Stimulated activated CD4-positive, alpha-beta T cell treated with anti-CD3 and anti-CD28 coated beads, Interleukin-1b, Interleukin-23, amount 100 ng/mL, for 4 hours (primary cell): ENCODE measurements at places on chromosomes 11 and 22.

DNA sequence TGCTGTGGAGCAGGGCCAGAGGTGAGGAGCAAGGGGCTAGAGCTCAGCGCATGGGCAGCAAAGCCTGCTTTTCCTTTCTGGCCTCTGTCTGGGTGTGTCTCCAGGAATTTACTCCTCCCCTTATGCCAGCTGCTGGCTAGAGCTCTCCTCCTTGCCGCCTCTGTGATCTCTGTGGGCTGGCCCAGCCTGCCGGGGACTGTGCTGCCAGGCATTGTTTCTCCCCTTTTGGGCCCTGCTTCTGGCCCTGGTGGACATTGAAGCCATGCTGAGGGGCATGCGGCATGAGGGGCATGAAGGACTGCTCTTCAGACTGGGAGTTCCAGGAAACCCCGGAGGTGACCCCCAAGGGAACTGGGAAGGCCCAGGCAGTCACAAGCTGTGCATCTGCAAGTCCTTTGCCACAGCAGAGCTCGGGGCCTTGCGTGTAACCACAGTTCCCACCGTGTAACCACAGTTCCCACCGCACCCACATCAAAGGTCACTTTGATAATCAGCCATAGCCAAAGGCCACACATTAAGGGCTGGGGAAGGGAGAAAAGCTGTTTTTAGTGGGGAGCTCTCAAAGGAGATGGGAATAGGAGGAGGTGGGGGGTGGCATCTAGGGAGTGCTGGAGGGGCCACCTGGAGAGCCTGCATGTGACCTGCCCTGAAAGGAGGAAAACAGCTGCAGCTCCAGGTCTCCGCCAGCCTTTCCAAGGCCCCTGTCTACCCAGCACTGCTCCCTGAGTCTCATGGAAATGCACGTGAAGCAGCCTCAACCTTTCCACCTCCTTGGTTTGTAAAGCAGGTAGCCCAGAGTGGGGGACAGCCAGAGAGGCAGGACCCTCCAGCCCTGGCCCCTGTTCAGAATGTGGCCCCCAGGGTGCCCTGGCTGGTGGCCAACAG is 62.3 kb downstream of the PPFIBP2 start:
- DNase-seq = no peak

GRCh38 chr11:57597461-57597915 is at the start of gene SERPING1:
Gene SERPING1 (plus strand): TSS chr11:57597685. CDS start chr11:57598271, 586 bp downstream.
- DNase-seq = no peak

GRCh38 chr11:62560566-62561103 is 13.1 kb downstream of the EEF1G start:
- peak; percentile 74 for DNase-seq

- DNase-seq = no peak
Observed at GRCh38 chr11:126319374-126319740, 15.5 kb downstream of the DCPS start.

DNA sequence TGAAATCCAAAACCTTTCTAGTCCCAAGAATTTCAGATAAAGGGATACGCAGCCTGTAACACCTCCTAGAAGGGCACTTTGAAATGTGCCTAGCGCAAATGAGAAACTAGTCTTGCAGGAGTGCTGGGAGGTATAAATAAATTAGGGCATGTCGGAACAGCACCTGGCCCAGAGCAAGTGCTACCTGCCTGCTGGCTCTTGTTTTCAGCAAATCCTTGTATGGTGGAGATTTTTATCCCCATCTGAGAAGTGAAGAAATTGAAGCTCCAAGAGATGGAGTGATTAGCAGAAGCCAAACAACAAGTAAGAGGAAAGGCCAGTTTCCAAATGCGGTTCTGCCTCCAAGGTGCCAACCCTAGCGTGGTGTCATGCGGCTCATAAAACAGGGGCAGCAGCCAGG is 36.7 kb upstream of the TFIP11 start:
- DNase-seq = no peak

GRCh38 chr11:78424334-78425270 is 7.0 kb upstream of the GAB2 start:
- DNase-seq = no peak

- DNase-seq = no peak
Observed at GRCh38 chr11:96114178-96115064, 190.5 kb upstream of the MTMR2 start.

DNA sequence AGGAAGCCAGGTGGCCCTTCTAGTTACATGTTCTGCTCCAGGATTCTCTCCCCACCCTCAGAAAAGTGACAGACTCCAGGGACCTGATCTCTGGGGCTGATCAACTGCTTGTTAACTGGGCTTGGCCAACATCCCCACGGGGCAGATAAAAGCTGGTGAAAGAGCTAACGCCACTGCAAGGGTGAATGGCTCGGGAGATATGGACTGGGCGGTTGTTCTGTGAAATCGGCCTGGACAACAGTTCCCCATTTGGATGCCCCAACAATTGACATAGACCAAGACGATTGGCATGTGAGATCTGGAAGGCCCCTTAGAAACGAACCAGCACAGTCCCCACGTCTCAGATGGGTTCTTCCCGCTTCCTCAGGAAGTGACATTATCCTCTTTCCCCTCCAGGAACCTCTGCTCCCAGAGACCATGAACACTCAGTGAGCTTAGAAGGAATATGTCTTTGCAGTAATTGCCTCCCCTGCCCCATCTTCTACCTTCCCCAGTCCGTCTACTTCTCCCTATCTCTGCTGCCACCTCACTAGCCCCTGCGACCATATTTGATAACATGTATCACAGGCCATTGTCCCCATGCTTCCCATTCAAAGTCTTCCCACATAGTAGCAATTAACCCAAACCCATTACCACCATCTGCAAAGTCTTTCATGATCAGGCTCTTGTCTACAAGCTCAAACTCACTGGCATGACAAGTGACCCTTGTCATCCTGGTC is 5.6 kb upstream of the PRG2 start:
- DNase-seq = no peak

GRCh38 chr11:67996622-67997474 is 7.0 kb downstream of the UNC93B1 start:
- no peak for DNase-seq

DNA sequence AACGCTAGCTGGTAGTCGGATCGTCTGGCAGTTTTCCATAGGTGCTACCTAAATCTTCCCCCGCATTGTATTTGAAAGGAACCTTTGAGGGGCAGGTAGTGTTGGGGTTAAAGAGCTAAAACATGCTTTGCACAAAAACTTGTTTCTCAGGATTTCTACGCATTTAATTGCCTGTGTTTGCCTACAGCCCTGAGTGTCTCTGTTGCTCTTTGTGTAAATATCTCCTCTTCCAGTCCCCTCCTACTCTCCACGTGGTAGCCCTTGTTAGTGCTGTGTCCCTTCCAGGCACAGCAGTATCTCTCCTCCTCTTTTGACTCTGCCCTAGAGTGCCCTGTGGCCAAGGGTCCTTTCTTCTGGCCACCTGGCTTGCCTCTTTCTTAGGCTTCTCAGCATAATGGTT is 81.7 kb downstream of the BARX2 start:
- no peak for DNase-seq

GRCh38 chr22:34797826-34798225 is 268.1 kb upstream of the ISX start:
- no peak for DNase-seq

DNA sequence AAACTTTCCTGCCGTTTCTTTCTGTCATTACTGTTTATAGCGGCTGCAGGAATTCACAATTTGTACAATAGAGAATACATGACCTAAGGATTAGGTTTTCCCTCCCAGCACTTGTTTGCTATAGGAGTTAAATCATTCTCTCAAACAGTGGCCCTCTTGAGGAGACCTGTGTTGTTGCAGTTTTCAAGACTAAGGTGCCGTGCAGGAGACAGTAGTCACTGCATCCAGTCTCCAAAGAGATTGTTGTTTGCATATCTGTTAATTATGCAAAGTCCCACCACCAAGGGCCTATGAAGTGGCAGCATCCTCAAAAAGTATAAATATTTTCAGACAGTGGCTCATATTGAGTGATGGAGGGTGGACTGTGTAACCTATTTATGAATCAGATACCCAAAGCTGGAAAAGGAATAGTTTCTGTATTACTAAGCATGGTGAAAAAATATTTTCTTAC is 2.3 kb downstream of the PRSS23 start:
- DNase-seq = no peak

DNA sequence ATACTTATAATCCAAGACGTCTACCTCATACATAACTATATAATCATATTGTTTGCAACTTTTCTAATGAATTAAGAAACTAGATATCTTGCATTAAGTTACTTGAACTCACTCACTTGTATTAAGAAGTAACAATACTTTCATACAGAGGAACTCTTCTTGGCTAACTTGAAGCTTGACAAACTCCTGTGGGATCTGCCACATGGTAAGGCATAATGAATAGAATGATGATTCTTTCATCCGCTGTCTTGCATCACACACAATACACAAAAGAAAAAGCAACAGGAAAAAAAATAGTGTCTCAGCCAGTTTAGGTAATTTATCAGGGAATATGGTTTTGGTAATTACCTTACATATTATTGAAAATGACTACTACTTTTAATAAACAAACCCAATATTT is 79.8 kb downstream of the PGR start:
- no peak for DNase-seq

GRCh38 chr11:61079416-61080150 is 22.7 kb upstream of the CD5 start:
- DNase-seq = no peak

DNA sequence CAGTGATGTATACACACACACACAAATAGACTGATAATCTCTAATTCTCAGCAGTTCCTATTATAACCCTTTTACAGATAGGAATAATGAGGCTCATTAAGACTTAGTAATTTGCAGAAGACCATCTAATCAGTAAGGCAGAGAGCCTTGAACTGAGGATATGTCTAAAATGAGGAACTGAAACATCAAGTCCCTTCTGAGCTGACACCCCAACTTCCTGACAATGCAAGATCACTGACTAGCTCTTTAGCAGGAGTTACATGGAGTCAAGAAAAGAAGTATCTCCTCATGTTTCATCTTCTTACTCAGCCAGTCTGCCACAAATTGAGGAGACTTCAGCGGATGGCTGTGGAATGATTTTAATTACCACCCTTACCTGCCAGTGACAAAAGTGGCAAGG is 193.0 kb downstream of the MSANTD4 start:
- DNase-seq = no peak

GRCh38 chr22:24954114-24954463 is 1.6 kb downstream of the KIAA1671 start:
- DNase-seq = no peak

- no peak for DNase-seq
Observed at GRCh38 chr11:57881647-57882046, 120.0 kb downstream of the CTNND1 start.

GRCh38 chr11:26571861-26572654 is at the start of gene MUC15:
Gene MUC15 (minus strand): TSS chr11:26572263. CDS start chr11:26567094, 5,169 bp downstream.
- no peak for DNase-seq

DNA sequence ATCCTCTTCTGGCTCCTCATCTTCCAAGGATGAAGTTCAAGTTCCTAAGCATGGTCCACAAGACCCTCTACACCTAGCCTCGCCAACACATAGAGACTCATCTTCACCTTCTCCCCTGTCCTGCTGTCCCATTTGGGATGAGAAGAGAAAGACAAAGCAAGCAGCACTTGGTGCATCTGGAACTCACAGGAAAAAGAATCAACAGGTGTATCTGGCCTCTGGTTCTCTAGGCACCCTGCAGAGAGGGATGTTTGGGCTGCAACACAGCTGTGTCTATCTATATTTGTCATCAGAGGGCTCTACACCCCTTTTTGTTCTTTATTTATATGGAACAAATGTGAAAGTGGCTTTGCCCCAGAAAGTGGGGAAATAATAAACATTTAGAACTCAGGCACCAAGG is 82.1 kb upstream of the GALNT18 start:
- DNase-seq = no peak

GRCh38 chr11:111524056-111524455 is 9.5 kb downstream of the HOATZ start:
- DNase-seq = no peak

DNA sequence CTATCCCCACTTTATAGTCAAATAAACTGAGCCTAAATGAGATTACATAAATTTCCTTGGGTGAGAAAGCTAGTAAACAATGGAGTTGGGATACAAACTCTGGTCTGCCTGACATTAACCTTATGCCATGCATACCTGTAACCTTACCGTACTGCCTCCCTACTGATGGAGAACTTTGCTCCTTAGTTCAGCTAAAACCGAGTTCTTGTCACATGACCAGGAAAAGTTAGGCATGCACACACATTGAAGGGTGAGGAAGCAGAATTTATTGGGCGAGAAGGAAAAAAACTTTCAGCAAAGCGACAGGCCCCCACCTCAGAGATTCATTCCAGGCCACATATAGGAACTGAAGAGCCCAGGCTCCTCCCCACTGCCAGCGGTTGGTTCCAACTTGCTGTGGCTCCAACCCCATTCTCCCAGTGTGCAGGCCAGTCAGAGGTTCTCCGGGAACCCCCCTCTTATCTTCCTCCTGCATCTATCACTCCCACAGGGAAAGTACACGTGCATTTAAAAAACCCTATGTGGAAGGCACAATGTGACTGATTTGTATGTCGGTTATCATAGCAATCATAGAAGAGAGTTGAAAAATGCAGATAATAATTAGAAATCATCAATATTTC is 3.2 kb upstream of the PIWIL4 start:
- no peak for DNase-seq

DNA sequence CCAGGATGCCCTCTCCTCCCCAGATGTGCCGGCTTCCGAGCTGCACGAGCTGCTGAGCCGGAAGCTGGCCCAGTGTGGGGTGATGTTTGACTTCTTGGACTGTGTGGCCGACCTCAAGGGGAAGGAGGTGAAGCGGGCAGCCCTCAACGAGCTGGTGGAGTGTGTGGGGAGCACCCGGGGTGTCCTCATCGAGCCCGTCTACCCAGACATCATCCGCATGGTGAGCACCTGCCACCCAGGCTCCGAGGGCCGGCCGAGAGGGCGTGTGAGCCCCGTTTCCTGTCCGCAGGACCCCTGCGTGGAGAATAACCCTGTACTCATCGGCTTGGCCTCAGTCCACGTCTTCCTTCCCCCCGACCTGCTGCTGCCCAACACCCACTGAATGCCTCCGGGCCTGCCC is 2.2 kb downstream of the PPP2R5B start:
- no peak for DNase-seq

DNA sequence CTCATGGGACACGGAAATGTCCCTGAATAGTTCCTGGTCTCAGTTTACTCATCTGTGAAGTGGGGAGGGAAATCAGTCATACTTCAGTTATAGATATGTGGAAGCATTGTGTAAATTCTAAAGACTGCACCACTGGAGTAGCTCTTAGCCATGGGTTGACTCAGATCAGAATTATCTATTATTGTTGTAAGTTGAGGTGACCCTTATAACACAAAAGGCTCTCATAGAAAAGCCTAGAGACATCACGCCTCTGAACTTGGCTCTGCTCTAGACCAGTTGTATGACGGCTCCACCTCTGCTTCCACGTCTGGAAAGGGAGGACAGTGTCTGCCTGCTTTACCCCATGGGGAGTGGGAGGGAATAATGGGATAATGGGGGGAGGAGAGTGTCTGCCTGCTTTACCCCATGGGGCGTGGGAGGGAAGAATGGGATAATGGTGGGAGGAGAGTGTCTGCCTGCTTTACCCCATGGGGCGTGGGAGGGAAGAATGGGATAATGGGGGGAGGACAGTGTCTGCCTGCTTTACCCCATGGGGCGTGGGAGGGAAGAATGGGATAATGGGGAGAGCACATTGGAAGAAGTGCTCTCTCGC is 98.2 kb downstream of the AMOTL1 start:
- DNase-seq = no peak

GRCh38 chr11:108803776-108804175 is 138.9 kb downstream of the DDX10 start:
- DNase-seq = no peak
